ENCODE measurements at places on chromosomes 12 and 14. TPM values are rescaled to one million over a fixed set of nuclear protein-coding genes. Genes with fewer than 3 reads are reported as not detected.

DNA sequence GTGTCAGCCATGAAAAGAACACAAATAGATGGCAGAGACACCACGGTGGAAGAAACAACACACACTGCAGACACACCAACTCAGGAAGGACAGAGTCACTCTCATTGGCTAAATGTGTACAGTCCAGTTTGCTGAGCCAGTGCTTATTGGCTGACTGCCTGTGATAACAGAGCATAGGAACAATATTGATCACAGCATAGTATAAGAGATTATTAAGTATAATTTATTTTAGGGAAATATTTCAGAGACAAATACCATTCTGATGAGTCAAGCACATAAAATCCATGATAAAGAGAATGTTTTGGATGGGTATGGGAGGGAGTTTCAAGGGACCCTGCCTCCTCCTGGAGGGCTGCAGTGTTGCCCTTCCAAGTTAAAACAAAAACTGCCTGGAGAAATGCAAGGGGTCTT lies 50.9 kb downstream of the BTG1 start:
- DNase-seq = no peak

Gene EML1
- total RNA-seq = 41.5 TPM

GRCh38 chr12:119589097-119589496 lies 4.5 kb upstream of the TMEM233 start:
- no peak for DNase-seq

Gene PPFIA2
- 1.3 TPM for total RNA-seq

Gene DDX47
- total RNA-seq = 30.8 TPM

DNA sequence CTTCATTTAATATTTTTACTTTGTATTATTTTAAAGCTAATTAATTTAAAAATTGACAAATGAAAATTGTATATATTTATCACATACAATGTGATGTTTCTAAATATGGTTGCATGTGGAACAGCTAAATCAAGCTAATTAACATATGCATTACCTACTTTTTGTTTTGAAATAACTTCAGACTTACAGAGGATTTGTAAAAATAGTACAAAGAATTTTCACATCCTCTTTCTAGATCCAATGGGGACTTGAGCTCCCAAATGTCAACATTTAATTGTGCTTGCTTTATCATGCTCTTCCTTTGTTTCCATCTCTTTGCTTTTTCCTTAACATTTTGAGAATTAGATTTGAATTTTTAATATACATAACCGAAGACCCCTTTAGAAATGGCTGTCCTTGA lies 6.6 kb downstream of the DCD start:
- no peak for DNase-seq

DNA sequence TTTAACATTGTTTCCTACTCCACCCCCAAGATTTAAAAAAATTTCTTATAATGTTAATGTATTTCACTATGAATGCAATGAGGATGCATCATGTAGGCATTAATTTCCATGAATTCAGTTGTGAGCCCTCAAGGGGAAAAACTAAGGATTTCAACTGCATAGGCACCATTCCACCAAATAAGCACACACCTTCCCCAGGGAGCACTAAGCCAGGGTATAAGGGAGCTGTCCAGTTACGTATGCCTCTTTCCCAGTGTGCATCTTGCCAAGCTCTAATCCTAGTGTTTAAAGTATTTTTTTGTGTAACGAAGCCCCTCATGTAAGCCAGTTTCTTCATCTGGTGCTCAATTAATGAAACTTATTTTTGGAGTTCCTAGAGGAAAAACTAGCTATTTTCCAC lies 6.6 kb downstream of the FERMT2 start:
- no peak for DNase-seq

DNA sequence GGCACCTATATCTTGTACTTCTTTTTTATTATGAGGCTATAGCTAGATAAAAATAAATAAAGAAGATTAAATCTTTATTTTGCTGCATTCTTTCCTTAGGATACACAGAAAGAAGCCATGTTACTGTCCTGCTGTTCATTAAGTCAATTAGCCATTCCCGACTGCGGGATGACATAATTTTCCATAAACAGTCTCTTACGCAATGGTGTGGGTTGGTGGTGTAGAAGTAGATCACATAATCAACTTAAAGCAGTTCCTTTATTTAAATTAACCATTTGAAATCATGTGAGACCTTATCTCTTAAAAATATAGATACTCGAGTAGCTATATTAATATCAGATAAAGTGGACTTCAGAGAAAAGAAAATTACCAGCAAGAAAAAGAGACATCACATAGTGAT lies 40.2 kb downstream of the TAOK3 start:
- no peak for DNase-seq

GRCh38 chr14:36940476-36940875 lies 231.9 kb downstream of the SLC25A21 start:
- DNase-seq = no peak

Gene DIO2
- 3.6 TPM for total RNA-seq

DNA sequence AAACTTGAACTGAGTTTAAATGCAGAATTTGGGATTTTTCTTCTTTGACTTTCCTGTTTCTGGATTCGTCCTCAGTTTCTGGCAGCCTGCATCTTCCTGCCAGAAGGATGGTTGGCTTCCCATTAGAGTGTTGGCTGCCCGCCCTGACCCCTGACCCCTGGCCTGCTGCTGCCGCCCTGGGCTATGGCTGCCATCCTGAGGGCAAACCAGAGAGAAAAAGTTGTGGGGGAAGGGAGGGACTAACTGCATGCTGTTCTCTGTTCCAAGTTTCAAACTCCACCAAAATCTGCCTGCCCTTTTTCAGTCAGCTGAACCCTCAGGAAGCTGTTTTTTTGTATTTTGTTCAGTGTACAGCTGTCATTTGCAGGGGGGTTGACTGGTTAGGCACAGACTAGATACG lies 48.4 kb downstream of the FNTB start:
- DNase-seq = peak; percentile 69

DNA sequence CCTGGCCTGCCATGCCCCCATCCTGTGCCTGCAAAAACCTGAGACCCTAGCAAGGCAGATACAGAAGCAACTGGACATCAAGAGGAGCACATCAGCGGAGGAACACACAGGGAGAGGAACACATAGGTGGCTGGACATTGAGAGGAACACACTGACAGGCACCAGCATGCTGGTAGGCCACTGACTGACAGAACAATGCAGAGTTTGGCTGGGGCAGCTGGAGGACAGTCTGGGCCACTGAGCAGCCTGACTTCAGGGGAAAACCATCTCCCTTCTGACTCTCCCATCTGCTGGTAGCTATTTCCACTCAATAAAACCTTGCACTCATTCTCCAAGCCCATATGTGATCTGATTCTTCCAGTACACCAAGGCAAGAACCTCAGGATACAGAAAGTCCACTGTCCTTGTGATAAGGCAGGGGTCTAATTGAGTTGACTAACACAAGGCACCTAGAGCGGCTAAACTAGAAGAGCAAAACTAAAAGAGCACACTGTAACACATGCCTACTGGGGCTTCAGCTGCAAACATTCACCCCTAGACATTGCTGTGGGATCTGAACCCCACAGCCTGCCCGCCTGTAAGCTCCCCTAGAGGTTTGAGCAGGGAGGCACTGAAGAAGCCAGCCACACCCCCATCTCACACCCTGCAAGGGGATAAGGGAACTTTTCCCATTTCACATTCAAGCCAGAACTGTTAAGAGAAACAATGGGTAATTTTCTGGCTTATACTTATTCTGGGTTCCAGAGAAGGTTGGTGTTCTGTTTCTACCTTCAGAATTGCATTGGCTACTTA lies 22.1 kb downstream of the CLECL1 start:
- no peak for DNase-seq

DNA sequence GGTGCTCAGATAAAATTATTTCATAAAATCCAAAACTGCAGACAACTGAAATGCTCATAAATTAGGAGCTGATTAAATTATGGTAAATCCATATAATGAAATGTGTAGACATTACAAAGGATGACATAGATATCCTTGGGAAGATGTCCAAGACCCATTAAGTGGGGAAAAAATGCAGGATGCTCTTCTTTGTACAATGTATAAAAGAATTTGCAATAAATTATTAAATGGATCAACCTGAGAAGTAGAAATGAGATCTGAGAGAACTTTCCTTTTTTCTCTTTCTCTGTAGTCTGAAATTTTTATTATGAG lies 336.4 kb upstream of the E2F7 start:
- no peak for DNase-seq

Gene KRT75
- not detected for total RNA-seq

- no peak for DNase-seq
Measured at GRCh38 chr14:34931206-34931605, 51.6 kb upstream of the SRP54 start.

DNA sequence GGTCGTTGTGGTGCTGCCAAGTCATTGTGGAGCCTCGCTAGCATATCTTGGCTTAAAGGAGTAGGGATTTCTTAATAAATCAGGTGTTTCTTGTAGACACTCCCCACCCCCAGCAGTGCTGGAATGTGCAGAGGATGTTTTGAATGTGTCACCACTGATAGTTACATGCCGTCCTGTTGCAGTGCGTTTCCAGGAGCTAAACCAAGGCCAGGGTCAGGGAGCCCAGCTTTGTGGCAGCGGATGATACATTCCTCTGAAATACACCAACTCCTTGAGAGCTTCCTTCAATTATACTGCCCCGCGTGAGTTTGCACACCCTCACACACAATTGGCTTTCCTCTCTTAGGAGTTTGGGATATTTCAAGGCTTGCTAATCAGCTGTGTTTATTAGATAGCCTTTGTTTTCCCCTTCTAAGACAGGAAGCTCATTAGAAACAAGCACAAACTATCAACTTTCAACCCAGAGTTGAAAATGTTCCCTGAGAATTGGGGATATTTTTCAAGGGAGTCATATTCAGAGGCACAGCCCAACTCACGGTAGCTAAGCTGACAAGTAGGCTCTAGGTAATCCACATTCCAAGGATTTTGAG lies 154.9 kb downstream of the C12orf75 start:
- peak; percentile 28 for DNase-seq

GRCh38 chr12:6183689-6184428 lies 16.3 kb upstream of the CD9 start:
- DNase-seq = no peak

DNA sequence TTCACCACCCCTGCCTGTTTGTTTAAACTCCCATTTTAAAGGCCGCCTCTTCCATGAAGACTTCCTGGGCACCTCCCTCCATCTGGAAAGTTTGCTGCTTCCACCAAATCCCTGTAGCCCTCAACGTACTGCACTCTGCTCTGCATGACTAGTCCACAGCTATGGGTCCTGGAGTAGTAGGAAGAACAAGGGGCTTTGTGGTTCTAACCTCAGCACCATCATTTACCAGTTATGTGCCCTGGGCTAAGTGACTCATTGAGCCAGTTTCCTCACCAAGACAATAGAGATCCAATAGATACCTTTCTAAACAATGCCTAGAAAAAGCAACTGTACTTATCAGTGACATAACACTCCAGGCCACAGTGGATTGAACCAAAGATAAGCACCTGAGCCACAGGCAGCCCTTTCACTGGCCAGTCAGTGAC lies 8.5 kb upstream of the LTBP2 start:
- no peak for DNase-seq

Gene KTN1
- 332 TPM for total RNA-seq

GRCh38 chr12:21476949-21477348 lies 24.5 kb downstream of the RECQL start:
- no peak for DNase-seq

DNA sequence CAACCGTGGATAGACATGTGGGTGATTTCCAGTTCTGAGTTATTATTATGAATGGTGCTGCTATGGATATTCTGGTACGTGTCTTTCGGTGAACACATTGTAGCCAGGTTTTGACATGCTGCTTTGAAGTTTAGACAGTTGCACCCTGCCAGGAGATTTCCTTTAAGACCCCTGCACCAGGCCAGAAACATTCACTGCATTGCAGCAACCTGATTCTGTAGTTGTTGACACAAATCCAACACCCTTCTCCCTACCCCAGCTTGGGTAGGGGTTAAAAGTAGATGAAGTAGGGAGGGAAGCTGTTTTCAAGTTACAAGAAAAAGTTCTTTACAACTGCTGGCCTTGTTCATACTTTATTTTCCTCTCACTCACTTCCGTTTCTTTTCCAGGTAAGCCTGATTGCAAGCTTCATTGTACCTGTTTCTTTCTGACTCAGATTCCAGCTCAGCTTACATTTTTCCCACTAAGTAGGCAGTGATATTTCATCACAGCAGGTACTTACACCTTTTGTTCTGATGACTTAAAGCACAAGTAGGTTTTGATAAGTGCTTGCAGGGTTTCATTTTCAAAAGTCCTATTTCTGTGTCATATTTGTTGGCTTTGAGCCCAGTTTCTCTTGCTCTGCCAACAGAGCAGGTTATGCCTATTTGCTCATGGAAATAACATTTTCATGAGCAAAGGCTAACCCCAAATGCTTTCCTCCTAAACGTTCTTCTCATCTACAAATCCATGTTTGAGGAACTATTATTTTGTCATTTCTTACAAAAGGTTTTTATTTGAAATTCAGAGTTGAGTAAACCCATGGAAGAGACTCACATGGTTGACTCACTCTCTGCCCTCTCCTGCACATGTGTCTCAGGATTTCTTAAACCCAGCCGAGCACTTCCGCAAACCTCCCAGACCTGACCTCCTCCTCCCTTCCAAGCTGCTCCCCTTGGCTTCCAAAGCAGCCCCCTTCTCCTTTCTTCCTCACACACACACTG lies 12.1 kb upstream of the LTA4H start:
- DNase-seq = peak; percentile 33

DNA sequence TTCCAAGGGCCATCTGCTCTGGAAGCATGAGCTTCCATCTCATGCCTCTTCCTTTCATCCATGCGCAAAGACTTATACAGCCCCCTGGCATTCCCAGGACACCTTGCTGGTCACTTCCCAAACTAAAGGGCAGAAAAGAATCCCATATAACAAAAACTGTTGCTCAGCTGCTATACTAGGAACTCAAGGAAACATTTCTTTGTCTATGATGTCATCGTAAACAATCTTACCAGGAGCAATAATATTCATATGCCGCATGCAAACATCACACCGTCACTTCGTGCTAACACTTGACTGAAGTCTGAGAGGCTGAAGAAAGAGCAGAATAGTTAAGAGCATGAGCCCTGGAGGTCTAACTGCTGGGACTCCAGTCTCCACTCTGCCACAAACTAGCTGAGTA lies 50.5 kb upstream of the CDKN3 start:
- DNase-seq = no peak

DNA sequence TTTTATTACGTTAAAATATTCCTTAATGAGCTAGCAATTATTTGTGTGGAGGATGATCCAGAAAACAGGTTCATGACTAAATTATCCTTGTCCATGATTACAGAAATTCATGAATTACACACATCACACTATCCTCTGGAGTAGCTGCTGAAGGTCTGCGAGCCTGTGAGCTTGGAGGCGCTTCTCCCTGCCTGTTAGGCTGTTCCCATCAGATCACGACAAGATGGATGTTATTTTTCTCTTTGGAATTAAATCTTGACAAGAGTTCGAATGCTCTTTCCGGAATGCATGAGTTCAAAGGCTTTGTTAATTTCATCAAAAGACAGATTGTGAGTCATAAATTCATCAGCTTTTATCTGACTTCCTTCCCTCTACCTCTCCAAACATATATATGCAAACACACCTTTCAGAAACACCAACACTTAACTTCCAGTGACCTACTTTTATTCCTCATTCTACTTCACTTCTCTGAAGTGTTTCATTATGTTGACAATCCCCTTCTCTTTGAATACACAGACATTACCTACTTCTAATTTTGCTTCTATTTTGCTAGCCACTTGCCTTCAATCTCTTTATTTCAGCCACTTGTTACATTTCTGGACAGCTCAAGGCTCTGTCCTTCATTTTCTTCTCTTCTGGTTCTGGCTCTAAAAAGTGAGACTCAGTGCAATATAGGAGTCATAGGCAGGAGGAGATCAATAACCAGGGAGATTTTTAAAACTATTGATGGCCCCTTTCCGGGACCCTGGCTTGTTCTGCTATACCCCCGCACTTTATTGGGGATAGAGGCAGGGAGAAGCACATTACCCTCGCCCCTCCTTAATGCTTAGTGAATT lies 274.6 kb downstream of the BTG1 start:
- no peak for DNase-seq

- DNase-seq = peak; percentile 38
Measured at GRCh38 chr14:75979071-75979571, 2.7 kb downstream of the TGFB3 start.

Gene FSCB
- not detected for total RNA-seq

Measured in heart left ventricle (tissue), 16 donors.